Activated CD4-positive, CD25-positive, alpha-beta regulatory T cell treated with anti-CD3 and anti-CD28 coated beads, Interleukin-2, amount 50 U/mL, for 24 hours (primary cell): ENCODE measurements at places on chromosomes 3 and 15.
A peak's percentile ranks its signal among the peaks of the same experiment; 100 is the strongest.

GRCh38 chr3:159650726-159651125 is 337.9 kb upstream of the IL12A start:
- ATAC-seq, result no peak

GRCh38 chr15:67809441-67809840 is 15.9 kb upstream of the SKOR1 start:
- no peak for ATAC-seq

GRCh38 chr15:81851757-81852156 is 194.1 kb downstream of the MEX3B start:
- ATAC-seq, result no peak

GRCh38 chr15:69830876-69831275 is 266.8 kb downstream of the TLE3 start:
- no peak for ATAC-seq

DNA sequence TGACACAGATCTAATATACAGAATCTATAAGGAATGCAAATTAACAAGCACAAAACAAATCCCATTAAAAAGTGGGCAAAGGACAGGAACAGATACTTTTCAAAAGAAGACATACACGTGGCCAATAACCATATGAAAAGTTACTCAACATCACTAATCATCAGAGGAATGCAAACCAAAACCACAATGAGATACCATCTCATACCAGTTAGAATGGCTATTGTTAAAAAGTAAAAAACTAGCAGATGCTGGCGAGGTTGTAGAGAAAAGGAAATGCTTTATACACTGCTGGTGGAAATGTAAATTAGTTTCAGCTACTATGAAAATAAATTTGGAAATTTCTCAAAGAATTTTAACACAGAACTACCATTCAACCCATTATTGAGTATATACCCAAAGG is 50.7 kb downstream of the ADAMTS17 start:
- ATAC-seq, result no peak

GRCh38 chr3:155070932-155071387 is 9.2 kb upstream of the MME start:
- no peak for ATAC-seq

- no peak for ATAC-seq
These were observed at the start of gene GABRA5 for GRCh38 chr15:26866298-26867199. GABRA5 (plus strand) TSS chr15:26867062; CDS start chr15:26869249, 2,187 bp downstream.

- no peak for ATAC-seq
These were observed 48.1 kb downstream of the SUSD5 start for GRCh38 chr3:33170531-33170930.

DNA sequence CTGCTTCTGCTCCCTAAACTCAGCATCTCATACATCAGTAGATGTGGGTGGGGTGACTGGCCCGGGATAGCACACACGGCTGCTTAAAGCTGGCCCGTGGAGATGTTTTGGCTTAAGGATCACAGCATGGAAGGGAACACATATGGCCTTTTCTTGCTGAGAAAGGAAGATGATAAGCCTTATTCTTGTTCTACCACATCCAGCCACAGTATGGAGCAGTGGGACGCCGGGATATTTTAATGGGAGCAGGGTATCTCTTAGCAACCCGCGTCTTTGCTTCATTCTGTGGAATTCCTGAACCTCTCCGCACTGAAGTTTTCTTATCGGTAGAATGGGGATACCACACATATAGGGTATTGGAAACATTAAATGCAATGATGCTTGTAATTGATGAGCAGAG is 94.1 kb upstream of the PROK2 start:
- no peak for ATAC-seq

DNA sequence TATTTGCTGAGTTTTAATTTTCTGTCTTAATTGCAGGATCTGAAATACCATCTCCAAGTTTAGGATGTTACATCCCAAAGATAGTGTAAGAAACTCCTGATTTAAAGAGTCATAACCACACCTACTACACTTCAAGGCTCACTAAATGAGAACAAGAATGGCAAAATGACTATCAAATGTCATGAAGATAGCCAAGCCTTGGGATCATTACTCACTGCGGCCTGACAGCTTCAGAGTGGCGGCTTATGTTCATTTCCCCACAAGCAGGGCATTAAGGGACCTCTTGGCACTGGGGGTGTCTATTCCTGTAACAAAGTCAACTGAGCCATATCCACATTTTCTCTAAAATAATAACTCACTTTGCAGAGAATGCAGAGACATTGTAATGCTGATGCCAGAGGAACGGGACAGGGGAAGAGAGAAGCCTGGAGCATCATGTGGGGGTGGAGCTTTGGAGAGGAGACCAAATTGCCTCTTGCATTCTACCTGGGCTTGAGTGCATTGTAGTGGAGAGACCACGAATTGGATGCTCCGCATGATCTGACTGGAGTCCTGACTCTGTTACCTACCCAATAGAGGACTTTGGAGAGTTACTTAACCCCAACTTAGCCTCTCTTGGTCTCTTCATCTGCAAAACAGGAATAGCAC is 219.2 kb downstream of the OPA1 start:
- ATAC-seq, result no peak

DNA sequence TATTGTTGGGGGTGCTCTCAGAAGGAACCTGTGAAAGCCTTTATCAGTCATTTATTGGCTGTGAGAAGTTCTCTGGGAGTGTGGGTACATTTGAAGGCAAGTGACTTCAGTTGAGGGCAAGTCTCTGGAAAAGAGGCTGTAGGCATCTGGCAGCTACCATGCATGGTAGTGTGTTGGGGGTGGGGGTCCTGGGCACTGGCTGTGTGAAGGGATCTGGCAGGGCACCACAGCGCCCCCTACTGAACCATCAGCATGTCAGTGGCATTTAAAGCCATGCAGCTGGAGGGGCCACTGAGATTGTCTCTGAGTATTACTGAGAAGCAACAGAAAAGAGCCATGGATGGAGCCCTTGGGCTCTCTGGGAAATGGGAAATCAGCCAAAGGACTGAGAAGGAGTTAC is 30.6 kb downstream of the CRTAP start:
- ATAC-seq, result no peak

- ATAC-seq, result no peak
These were observed 26.9 kb downstream of the MAP1A start for GRCh38 chr15:43544266-43544665.

GRCh38 chr3:18386274-18386890 is 38.8 kb downstream of the SATB1 start:
- no peak for ATAC-seq

DNA sequence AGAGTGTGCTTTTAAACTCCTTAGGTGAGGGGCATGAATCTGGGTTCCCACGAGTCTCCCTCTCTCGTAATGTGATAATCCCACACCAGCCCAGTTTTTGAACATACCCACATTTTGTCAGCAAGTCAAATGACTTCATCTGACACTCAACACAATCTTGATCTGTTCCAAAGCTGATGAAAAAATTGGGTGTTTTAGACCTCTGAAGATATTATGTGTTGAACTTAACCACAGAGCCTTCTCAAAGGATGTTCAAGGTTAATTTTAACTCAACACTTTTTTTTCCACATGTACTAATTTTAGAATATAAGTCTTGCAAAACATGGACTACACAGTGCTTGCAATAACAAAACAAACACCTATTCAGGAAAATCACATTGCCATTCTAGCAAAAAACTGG is 123.1 kb downstream of the TGFBR2 start:
- no peak for ATAC-seq

GRCh38 chr3:127565711-127566110 is 24.8 kb downstream of the TPRA1 start:
- no peak for ATAC-seq

DNA sequence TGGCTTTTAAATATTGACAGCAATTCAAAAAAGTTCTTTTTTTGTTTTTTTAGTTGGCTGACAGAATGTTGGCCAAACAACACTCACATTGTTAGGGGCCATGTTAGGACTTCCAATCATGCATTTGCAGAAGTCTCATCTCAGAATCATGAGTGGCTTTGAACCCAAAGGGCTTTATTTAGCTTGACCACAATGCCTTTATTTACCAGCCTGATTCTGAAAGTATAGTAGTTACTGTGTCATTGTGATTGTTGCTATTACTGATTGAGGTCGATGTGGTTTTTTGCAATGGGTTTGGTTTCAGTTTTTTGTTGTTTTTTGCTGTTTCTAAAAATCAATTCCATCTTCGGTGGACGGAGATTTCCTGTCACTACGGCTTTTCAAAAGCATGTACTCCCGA is 7.2 kb downstream of the GLDN start:
- no peak for ATAC-seq

GRCh38 chr15:57218826-57219576 is 157.3 kb upstream of the CGNL1 start:
- ATAC-seq, result no peak

GRCh38 chr3:168624892-168625448 is 529.2 kb upstream of the GOLIM4 start:
- no peak for ATAC-seq

DNA sequence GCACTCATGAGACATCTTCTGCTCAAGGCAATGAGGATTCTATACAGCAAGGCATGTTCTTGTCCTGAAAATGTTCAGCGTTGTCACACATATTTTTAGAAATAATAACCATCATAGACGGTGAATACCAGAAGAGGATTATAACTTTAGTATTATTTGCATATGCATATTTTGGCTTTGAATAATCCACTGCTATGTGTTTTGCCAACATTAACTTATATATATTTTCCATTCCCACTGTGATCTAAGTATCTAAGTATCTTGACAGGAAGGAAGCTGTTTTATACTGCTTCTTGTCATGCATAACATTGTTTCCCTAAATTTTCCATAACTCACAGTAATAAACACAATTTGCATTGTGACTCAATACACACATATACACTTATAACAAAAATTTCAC is 509.5 kb downstream of the TBL1XR1 start:
- no peak for ATAC-seq

GRCh38 chr3:9779075-9779593 is 9.4 kb upstream of the CAMK1 start:
- no peak for ATAC-seq

DNA sequence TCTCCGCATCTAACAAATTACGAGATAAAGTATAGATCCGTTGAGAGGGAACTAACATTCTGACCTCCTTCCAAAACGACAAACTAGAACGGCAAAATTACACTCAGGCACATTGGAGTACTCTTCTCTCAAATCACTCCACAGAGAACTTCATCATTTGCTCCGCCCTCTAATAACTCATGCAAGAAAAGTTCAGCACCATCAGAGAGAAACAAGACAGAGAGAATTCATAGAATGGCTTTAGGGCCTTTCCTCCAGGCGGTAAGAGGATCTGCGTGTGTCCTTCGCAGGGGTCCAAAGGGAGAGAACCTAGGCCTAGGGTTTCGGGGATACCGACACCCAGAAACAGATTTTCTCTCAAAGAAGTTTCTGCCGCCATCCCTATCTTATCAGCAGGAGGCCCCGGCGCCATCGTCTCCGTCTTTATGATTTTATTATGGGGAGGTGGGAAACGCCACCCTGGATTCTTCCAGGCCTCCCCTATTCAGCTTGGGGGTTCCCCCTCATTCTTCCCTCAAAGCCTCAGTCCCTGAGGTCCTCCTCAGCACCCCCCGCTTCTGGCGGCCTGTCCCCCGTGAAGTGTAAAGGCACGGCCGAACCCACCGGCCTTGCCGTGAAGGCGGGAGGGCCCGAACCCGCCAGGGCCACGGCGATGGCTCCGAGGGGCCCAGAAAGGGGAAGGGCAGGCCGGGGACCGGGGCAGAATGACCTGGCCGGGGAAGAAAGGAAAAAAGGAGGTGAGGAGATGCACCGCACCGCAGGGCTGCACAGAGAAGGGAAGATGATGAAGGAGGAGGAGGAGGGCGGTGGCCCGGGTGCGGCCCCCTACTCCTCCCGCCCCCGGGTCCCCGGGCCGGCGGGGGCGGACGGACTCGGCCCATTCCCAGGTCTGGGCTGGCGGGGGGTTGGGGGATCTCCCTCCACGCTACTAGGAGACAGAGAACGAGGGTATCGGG is 768 bp downstream of the UBXN7 start:
- ATAC-seq, result peak; percentile 3

DNA sequence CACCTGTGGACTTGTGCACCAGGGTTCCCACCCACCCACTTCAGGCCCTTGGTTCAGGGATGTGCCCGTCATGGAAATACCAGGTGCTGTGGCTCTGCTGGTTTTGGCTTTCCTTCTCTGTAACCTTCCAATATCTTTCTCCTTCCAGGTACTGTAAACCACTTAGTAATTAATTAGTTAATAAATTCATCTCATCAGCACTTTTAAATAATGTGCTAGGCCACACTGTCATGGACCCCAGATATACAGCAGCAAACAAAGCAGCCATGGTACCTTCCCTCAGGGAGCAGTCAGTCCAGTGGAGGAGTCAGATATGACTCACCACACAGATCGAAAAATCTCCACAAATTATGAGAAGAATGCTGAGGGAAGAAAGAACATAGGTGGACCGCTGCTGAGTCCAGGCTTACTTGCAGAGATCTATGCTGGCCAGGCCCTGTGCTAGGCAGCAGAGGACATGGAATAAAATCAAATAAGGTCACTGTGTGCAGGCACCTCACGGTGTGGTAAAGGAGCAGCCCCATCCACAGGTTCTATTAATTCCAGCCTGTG is 6.8 kb upstream of the GATA2 start:
- ATAC-seq, result no peak

DNA sequence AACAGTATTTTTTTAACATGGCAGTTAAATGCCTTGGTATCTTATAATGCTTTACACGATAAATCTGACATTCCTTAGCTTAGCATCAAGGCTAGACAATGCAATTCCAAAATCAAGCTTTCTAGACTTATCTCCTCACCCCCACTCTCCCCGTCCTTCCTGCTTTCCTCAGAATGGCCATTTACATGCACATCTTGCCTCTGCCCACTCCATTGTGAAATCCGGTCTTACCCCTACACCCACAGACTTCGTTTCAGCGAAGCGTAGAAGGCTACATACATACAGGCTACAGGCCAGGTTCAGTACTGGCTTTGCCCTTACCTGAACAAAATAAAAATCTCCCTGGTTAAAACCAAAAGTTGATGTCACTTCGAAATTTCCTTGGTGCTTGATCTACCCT is 58.6 kb upstream of the SLC12A8 start:
- no peak for ATAC-seq

GRCh38 chr3:171178714-171179113 is 152.2 kb upstream of the SLC2A2 start:
- ATAC-seq, result no peak

DNA sequence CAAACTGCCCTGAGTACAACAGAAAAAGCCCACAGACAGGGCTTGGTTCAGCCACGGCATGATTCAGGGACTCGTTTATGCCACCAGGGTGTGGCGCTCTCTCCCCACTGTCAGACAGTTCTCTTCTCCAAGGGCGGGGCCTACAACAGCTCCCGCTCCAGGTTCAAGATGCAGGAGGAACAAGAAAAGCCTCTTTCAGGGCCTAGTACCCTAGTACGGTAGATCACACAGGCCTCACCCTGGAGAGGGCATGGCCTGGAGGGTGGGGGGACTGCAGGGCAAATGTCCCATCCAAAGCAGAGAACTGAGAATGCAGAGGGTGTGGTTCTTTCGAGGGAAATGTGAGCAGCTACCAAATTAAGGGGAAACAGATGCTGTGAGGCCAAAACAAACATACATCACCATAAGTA is 12.0 kb downstream of the MESD start:
- ATAC-seq, result peak; percentile 60

DNA sequence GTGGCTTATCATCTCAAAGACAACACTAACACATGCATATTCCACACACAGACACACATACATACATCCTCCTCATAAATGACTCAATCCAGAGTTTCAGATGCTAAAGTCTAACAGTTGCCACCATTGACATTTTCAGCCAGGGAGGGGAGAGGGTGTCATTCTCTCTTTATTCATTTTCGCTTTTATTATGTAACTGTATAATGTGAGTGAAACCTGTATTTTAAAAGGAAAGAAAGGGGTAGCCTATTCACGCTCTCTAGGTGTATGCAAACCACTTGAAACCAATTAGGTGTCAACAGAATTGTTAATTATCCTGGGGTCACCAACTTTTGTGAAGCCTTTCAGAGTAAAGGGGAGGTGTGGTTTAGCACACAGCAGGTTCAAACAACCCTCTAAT is 1282.9 kb downstream of the ROBO2 start:
- ATAC-seq, result no peak
